ENCODE measurements at places on chromosomes 4 and X.

DNA sequence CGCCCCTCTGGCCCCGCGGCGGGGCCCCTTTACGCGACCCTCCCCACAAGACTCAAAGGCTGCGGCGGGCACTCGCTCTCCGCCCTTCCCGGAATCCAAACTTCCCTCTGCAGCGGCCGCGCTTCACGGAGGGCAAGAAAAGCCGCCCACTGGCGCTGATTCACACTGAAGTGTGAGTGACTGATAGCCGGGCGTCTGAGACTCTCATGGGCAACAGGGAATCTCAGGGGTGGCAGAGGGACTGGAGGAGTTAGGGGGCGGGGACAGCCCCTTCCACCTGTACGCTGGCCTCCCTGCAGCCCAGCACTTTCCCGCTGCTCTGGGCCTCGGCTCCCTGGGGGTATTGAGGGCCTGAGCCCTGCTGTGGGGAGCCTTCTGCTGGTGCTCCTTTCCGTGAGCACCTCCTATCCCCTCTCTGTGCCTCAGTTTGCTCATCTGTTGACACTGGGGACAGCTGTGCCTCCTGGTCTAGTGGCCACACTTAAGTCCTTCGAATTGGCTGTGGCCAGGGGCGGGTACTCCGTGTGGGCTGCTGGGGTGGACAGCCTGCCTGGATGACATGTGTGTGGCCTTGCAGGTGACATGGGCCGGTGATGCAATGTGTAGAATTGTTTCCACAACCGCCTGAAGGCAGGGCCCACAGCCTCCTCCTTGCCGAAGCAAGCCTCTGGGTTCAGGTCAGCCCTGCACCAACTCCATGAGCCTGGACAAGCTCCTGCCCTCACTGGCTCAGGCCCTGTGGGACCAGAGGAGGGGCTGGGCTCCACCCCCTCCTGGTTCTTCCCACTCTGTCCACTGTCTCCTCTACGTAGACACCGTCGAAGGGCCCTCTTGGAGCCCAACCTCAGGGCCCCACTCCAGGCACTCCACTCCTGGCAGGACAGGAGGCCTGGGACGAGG lies 951 bp downstream of the SH3BP2 start:
- DNase-seq = no peak

GRCh38 chr4:36493251-36493650 lies 211.8 kb downstream of the DTHD1 start:
- DNase-seq = no peak

GRCh38 chr4:159097785-159098184 lies 5.1 kb upstream of the RAPGEF2 start:
- DNase-seq = no peak

GRCh38 chr4:7663075-7663541 lies 228.4 kb upstream of the PSAPL1 start:
- no peak for DNase-seq

- DNase-seq = no peak
Observed at GRCh38 chrX:55142919-55143310, 54.1 kb downstream of the PAGE2 start.
